Activated CD8-positive, alpha-beta memory T cell treated with anti-CD3 and anti-CD28 coated beads for 1 hour (primary cell): ENCODE measurements at places on chromosomes 12 and 14.

GRCh38 chr12:106914796-106915634, 40.7 kb upstream of the TMEM263 start:
- no peak for DNase-seq

DNA sequence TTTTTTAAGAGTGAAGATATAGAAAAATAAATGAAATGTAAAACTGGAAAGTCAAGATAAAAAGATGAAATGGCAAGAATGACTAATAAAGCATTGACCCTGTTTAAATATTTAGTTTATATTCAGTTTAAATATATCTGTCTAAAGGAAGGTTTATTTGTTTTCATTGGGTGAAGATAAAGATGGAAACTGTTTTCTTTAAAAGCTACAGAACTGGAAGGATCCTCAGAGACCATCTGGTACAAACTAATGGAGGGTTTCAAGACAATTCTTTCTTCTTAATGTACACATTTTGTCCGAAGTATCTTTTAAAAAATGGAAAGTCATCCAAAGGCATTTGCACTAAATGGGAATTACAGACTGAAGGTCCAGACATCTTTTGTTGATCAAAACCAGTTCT, 142.6 kb downstream of the EPS8 start:
- no peak for DNase-seq

DNA sequence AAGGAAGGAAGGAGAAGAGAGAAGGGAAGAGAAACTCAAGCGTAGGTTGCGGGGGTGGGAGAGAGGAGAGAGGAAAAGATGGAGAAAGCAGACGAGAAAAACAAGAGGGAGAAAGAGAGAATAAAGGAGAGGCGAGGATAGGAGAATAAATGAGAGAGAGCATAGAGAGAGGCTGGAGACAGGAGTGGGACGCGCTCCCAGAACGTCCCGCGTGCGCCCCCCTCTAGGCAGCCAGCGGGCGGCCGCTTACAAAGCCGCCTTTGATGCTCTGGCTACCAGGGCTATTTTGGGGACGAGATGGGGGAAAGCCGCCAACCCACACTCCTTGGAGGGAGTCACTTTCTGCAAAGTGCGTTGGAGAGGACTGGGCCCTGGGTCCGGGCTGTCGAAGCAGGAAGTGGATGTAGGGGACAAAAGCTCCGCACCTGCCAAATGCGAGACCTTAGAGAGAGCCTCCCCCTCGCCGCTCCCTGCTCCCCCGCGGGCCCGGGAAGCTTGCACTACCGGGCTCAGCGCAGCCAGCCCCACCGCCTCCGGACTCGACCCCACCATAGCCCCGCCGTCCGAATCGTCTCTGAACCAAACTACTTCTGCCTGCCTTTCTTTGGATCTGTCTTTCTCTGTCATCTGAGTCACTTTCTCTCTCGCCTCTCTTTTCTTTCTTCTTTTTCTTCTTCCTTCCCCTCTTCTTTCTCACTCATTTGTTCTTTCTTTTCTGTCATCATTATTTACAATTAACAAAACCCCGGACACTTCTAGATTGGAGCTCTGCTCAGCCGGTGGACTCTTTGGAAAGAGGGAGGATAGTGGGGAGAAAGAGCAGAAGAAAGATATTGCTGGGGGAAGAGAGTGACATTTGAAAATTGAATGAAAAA, 8.0 kb downstream of the ASCL1 start:
- DNase-seq = no peak

GRCh38 chr12:118680356-118680963, 300.9 kb upstream of the SRRM4 start:
- no peak for DNase-seq

GRCh38 chr14:97782871-97783414, 985.8 kb downstream of the VRK1 start:
- no peak for DNase-seq

DNA sequence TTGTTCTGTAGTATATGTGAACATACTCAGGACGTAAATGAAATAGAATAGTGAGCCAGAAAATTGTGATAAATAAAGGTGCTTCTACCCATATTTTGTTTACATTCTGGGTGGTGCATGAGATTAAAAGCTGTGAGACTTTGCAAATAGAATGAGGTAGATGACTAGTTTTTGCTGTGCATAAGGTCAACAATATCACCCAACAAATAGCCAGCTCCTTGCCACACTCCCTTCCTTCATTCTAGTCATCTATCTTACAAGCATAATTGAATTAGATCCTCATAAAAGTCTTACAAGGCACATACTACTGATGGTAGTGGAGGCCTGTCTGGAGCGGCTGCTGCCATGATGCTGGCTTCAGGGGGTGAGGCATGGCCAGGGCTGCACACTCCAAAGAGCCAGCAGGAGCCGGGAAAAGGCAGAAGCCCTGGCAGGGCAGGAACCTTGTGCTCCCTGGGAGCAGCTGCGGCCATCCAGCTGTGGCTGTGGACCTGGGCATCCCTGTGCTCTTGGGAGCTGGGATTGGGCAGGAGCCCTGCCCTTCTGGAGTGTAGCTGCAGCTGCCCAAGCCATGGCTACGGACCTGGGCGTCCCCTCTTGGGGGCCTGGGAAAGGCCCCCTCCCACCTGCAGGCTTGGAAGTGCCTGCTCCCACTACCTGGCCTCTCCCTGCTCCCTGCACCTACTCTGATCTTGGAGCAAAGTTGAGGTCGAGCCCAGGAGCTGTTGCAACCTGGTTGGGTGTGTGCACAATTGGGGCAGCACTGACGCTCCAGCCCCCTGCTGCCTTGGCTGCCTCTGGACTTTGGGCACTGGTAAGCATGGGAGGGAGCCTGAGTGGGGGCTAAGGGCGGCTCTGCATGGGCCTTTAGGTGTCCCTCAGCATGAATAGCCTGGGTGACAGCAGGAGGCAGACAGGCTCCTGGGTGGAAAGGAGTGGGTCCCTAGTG, 112.8 kb downstream of the DACT1 start:
- DNase-seq = no peak

DNA sequence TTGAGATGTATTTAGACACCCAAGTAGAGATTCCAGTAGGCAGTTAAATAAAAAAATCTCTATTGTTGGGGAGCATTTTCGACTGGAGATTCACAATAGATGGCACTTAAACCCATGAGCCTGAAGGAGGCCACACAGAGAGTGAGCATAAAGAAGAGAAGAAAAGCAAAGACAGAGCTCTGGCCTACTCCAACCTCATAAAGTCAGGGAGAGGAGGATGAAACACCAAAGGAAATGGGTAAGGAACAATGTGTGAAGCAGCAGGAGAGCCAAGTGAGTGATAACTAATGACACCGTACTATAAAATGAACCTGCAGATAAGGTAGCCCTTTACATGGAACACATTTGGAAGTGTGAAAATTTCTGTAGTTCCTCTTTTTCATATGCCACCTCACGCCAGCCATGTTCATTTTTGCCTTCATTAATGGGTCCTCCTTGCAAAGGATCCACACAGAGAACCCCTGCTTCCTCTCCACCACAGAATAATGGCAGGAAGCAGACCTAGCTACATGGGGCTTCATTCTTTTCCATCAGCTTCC, 150.0 kb upstream of the SYT10 start:
- DNase-seq = no peak

DNA sequence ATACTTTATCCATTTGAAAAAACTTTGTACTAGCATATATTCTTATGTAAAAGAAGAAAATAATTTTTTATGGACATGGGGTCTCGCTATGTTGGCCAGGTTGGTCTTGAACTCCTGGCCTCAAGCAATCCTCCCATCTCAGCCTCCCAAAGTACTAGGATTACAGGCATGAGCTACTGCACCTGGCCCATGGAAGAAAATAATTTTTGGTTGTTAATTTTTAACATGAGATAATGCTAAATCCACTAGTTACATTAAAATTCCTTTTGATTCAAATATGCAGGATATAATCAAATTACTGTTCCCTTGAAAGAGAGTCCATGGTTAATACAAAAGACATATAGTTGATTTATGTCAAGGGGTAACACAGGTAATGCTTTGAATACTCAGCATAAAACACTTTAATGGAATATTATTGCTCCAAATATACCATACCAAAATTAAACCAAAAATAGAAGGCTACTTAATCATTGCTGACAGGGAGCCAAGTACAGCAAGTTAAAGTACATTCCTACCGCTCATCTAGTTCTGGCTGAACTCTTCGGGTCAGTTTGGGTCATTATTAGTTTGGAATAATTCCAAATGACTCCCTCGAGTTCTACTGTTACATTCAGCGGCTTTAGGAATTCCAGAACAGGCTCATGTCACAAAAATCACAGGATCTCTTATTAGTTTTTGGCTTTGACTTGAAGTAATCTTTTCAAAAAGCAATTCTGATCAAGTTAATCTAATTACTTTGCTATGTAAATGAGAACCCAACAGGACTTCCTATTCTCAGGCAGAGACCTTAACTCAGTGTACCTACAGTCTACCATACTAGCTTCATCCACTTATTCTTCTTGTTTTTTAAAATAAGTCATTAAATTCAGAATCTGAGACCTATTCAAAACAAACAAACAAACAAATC, 6.1 kb downstream of the SOS2 start:
- no peak for DNase-seq

- DNase-seq = peak; percentile 68
These were observed 8.6 kb downstream of the PPP1R1A start for GRCh38 chr12:54579696-54580333.

DNA sequence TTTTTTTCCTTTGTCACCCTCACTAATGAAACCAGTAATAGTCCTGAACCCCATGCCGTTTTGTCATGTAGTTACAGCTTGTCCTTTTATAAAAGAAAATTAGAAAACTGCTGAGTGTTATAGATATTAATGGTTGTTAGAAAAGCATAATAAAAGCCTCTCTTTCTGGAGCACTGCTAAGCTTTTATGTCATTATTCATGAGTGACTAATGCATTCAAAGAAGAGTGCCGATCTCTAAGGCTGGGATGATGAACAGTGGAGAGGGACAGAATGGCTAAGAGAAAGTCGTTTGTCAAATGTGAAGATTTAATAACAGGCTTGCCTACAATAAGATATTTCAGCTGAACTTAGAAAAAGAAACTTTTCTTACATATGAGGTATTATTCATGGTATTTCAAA, 121.6 kb downstream of the MGAT4C start:
- DNase-seq = no peak

- no peak for DNase-seq
These were observed 48.5 kb downstream of the ANO4 start for GRCh38 chr12:100843061-100843460.

GRCh38 chr12:91023326-91024004, 18.7 kb upstream of the EPYC start:
- no peak for DNase-seq

- no peak for DNase-seq
These were observed 413.5 kb downstream of the CCDC91 start for GRCh38 chr12:28603801-28604200.

DNA sequence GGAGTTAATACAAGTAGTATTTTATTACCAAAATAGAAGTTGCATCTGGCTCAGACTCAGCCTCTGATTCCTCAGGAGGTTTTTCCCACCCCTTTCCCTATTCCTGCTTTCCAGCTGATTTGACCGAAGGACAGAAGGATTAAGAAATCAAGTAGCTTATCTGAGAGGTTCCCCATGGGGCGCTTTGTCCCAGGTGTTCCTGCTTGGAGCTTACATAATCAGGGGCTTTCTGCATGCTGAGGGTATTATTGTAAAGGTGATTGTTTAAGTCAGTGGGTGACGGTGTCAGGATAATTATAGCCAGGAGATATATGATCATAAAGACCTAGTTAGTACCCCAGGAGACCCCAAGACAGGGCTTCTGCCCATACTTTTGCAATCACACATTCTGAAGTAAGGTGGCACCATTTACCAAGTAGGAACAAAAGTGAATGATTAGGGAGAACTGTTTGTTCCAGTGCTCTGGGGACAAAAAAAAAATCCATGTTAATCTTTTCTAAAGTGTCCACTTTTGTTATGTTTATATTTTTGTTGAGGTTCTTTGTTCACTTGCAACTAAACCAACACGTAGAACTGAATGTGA, 921.3 kb downstream of the NRXN3 start:
- DNase-seq = no peak

DNA sequence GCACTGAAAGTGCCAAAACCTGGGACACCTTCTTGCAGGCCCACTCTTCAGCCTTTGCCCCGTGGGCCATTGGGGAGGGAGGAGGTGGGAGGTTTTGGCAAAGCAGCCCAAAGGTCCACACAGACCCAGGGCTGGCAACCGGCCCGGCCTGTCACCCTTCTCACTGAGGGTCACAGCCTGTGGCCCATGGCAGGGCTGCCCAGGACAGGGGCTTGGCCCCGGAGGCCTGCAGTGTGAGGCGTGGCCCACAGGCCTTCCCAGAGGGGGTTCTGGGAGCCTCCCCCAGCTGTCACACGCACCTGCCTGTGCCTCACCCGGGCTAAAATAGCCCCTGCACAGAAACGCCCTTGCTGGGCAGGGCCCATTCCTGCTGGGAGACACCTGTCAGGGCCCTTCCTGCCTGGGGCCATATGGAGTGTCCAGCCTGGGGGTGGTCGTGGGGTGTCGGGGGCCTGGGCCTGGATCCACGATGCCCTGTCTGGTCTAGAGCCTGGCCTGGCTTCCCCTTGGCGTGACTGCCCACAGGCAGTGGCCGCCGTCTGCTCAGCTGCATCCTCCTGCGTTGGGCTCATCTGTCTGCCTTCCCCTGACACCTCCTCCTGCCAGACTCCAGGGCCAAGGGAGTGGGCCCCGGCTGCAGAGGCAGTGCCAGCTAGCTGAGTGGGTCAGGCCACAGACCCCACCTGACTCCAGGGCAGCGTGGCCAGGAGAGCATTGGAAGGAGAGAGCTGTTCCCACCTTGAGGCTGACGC, 19.2 kb downstream of the PACS2 start:
- DNase-seq = no peak

DNA sequence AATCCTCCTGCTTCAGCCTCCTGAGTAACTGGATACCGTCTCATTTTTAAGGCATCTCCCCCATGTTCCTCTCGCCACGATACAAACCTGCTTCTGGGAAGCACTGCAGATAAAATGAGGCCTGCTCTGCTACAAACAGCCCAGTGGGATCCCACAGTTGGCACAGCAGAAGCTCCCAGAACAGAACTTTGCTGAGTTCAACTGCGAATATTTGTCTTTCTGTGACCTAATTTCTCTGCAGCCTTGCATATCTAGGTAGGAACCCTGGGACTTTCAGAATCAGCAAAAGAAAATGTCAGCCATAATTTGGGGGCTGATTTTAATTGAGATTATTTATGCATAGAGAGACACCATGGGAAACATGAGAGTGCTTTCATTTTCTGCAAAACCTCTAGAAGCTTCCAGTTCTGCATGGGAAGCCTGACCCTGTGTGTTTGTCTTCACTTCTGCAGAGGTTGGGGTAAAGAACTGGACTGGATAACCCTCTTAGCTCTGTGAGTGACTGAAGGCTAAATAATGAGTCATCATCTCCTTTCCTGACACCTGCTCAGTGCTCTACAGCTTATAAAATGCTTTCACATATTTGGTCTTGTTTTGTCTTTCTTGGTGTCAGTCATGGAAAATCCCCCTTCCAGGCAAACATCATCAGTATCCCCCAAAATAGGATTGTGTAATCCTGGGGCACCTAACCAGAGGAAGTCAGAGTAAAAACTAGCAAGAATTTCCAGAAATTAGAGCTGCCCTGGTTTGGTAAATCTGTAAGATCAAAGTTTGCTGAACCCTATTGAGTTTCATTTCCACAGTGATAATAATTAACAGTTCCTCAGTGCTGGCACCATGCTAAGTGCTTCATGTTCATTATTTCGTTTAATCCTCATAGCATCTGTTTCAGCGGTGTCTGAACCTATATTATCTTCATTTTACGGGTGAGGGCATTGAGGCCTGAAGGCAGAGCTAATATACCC, 185.8 kb downstream of the SLC15A4 start:
- no peak for DNase-seq
